ENCODE measurements at places on chromosomes 12 and 14.

DNA sequence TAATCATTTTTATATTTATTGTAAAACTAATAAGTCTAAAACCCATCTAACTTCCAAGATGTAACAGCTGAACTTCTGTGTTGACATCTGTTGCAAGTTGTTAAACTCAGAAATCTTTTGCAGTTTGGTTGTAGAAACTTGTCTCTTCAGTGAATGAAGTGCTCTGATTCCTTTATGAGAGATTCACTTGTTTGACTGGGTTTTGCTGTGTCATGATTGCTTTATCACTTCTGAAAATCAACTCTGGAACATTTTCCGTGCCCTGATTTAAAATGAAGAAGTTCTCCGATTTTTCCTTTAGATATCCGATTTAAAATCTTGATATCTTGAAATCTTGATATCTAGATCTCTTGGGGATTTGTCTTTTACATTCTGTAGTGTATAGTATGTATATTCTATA, 65.1 kb downstream of the DIP2B start:
- DNase-seq, result peak; percentile 30

GRCh38 chr12:26513363-26514043, 318.1 kb downstream of the SSPN start:
- DNase-seq, result no peak

DNA sequence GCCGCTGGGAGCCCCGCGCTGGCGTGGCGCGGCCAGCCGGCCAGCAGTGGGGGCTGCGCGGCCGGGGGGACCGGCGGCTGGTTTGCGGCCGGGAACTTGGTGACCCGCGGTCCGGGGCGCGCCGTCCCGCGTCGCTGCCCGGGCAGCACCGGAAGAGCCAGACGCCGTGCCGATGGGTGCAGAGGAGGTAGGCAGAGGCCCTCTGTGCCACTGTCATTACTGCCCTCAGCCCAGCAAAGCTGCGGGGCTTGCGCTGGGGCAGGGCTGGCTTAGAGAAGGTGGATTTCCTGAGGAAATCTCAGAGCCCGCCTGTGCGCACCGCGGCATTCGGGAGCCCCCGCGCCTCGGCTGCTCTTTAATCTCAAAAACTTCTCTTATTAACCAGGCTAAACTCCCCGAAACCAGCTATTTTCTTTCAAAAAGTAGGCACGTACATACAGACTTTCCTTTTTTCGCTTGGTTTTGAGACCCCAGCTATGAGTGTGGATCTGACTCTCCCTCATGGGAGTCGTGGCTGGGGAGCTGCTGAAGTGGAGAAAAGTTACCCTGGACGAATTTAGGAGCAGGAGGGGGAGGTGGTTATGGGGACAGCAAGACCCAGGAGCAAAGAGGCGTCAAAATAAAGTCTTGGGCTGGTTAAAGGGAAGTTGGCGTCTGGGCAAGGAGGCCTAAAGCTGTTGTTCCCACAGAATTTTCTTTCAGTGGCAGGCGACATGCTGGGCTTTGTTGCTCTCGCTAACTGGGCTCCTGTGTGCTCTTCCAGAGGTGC, 802 bp downstream of the SUSD6 start:
- DNase-seq, result peak; percentile 48

DNA sequence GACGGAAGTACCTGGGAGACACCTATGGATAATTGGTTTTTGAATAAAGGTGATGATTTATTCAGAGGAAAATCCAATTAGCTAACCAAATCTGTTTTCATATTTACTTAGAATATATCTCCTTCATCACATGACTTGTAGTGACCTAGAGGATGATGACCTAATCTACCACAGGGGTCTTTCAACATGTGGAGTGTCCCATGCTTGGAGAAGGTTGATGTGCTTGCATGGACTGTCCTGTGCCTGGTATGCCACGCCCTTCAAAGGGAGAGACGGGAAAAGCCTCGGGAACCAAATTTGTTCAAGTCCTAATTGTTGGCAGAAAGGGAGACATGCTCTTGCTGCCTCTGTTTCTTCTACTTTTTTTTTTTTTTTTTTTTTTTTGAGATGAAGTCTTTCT, 11.8 kb upstream of the PAPLN start:
- no peak for DNase-seq

GRCh38 chr12:50261654-50262053, 21.7 kb downstream of the LIMA1 start:
- DNase-seq, result peak; percentile 21

DNA sequence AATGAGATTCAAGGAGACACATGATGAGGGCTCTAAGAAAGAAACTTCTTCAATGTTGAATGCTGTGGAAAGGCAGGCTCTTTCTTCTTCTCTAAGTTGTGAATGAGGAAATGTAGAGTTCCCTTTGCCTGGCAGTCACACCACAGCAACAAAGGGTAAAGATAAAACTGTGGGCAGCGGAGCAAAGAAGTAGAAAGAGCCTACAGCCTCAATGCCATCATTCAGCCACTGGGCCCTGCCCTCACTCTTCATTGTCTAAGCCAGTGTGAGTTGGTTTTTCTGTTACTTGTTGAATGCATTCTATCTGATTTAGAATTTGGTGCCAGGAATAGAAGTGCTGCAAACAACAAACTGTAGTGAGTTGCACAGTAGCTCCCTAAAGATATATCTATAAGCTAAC, 12.2 kb downstream of the SDR9C7 start:
- no peak for DNase-seq

DNA sequence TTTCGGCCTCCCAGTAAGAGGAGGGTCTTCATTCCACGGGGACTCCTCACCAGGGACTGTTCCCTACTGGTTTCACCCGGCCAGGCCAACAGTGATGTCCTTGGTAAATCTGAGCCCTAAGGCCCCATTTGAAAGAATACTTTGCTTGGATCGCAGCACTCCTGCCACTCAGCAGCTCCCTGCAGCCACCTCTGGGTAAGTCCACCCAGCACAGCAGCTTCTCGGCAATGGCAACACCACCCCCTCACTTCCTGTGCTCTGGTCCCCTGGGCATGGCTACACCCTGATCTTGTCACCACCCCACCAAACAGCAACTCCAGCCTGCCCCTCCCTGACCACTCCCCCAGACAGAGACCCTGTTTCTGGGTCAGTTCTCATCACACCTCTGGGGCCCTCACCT, 100.3 kb downstream of the SETD3 start:
- no peak for DNase-seq

GRCh38 chr12:47360771-47361388, 281.1 kb upstream of the AMIGO2 start:
- DNase-seq, result peak; percentile 29

DNA sequence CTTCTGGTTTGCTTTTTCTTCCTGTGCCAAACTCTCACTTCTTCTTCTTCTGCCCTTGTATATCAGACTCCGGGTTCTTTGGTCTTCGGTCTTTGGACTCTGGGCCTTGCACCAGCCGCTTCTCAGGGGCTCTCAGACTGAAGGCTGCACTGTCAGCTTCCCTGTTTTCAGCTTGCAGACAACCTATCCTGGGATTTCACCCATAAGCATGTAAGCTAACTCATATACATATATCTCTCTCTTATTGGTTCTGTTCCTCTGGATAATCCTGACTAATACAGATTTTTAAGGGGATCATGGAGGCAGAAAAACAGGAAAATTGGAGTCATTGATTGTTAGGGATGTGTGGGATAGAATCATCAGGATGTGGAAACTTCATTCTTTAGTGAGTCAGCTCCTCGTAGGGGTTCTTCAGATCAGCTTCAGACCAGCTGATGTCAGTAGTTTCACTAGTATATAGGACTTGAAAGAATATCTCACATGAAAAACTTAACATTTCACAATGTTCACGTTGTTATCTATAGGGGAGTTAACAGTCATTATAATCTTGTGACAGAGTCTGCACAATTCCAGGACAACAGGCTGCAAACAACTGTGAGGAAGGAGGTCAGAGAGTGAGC, 102.9 kb downstream of the RASSF9 start:
- DNase-seq, result peak; percentile 0

GRCh38 chr12:118317729-118318128, 55.0 kb downstream of the TAOK3 start:
- DNase-seq, result no peak

- DNase-seq, result no peak
Measured at GRCh38 chr12:113293100-113293499, 41.8 kb downstream of the SLC8B1 start.

DNA sequence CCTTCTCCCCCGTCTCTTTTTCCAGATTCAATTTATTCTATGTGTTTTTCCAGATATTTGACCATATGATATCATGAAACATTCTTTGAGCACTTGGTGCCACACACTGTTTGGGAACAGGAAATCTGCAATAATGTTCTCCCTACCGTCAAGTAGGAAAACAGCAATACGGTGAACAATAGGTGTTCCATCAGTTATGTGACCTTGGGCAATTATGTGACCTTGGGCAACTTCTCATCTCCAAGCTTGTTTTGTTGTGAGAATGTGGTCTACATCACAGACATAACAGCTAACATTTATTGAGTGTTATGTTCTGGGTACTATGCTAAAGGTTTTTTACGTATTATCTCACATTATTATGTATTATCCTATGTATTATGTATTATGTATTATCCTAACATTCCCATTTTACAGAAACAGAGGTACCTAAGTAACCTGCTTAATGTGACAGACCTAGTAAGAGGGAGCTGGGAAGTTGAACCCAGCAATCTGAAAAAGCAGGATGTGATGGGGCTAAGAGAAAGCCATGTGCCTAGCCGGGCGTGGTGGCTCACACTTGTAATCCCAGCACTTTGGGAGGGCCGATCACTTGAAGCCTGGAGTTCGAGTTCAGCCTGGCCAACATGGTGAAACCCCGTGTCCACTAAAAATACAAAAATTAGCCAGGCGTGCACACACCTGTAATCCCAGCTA, 1.2 kb upstream of the NEK9 start:
- DNase-seq, result no peak

GRCh38 chr12:17215759-17216570, 610.0 kb upstream of the LMO3 start:
- no peak for DNase-seq

DNA sequence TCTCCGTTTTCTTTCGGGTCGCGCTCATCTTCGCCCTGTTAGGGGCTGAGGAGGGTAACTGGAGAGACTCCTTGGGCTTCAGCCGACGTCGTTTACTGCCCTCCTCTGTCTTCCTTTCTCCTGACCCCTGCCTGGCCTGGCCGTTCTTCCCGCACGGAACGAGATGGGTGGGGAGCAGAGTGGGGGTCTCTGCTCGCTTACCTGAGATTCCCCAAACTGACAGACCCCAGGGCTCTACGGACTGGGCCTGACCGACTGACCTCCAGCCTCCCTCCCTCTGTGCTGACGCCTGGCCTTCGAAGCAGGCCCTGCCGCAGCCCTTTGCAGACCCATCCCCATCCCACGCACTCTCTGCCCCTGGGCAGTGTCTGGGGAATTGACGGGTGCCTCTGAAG, 439 bp downstream of the GOLGA5 start:
- peak; percentile 34 for DNase-seq

DNA sequence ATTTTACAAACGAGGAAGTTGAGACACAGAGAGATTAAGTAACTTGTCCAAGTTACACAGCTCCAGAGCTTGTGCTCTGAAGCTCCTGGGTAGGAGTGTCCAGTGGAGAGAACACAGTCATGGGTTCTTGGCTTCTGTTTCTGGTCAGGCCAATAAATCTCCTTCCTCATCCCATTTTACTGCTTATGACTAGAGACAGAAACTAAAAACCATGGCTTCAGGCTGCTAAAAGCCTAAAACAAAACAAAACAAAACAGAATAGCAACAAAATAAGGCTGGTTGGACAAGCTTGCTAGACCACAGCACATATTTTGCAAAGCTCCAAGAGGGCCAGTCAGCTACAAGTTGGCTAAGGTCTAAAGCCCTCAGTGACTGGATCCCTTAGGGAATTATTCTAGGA, 49.8 kb downstream of the PTGER2 start:
- peak; percentile 53 for DNase-seq

- DNase-seq, result no peak
Measured at GRCh38 chr12:111186347-111186746, 182.5 kb downstream of the PHETA1 start.

- no peak for DNase-seq
Measured at GRCh38 chr14:21024585-21025370, at the start of gene NDRG2. Gene NDRG2 (minus strand): TSS chr14:21025061. CDS start chr14:21023315, 1,746 bp downstream.

DNA sequence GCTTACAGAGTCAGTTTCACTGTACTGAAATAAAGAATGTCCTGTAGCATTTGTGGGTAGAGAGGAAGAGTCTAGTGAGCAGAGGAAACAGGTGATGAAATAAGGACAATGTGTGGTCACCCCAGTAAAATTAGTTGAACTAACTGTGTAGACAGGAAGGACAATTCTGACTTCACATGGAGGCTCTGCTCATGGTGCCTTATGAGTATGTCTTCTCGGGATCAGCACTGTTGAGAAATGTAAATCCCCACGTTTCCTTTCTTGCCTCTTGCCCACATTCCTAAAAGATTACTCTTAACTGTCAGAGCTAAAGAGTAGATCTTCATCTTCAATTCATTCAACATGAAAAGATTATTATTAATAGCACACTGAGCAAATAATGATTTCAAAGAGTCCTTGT, 113.2 kb upstream of the FLRT2 start:
- peak; percentile 85 for DNase-seq

GRCh38 chr12:16606201-16606849, 363 bp upstream of the LMO3 start:
- peak; percentile 0 for DNase-seq

- DNase-seq, result no peak
Measured at GRCh38 chr14:92751819-92752218, 3.4 kb upstream of the LGMN start.

DNA sequence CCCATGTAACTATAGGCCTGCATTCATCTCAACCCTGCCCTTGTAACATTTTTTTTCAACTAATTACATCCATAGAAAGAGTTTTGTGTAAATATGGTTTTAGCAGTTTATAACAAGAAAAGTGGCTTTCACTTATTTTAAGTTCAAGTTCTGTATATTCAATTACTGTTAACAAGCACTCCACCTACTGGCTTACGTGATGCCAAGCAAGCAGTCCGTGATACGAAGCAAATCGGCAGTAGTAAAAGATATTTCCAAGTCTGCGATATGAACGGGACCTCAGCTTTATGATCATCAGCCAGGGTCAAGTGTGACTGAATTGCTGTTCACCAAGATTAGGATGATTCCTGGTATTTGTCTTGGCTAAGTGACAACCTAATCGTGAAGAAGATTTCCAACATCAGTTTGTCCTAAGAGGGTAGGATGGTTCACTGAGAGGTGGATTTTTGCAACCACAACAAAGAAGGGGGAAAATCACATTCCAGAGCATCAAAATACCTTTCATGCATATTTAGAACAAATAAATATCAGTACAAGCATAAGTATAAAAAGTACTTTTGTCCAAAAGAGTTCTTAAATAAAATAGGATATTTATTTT, 456.2 kb downstream of the FOXG1 start:
- peak; percentile 63 for DNase-seq

GRCh38 chr12:131276501-131277185, 322.9 kb downstream of the ADGRD1 start:
- DNase-seq, result no peak

- no peak for DNase-seq
Measured at GRCh38 chr12:81530352-81530751, 228.8 kb downstream of the PPFIA2 start.

- no peak for DNase-seq
Measured at GRCh38 chr14:70652871-70653270, 11.2 kb downstream of the TTC9 start.

GRCh38 chr12:115023279-115024265, 339.6 kb upstream of the TBX3 start:
- peak; percentile 63 for DNase-seq

Measured in EH (cell line).